ENCODE measurements at places on chromosomes 3 and 15. TPM values are rescaled to one million over a fixed set of nuclear protein-coding genes. Genes with fewer than 3 reads are reported as not detected.

- DNase-seq: no peak
These were observed 21.9 kb downstream of the FEM1B start for GRCh38 chr15:68299436-68299835.

DNA sequence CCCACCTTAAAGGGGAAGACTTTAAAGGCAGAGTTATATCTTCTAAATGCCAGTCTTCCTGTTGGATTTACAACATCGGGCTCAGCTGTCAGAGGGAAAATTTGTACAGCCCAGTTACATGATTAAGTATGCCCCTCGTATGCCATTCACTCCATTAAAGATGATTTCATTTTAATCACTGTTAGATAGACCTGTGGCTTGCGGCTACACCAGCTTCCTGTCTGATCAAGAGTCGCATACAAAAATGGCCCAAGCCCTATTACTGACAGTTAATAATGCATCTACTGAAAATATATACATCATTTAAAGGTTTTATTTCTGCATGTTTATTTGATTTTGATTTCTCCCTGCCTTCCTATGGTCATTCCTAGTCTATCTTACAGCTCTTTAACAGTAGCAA lies 7.1 kb downstream of the EIF4E3 start:
- no peak for DNase-seq

DNA sequence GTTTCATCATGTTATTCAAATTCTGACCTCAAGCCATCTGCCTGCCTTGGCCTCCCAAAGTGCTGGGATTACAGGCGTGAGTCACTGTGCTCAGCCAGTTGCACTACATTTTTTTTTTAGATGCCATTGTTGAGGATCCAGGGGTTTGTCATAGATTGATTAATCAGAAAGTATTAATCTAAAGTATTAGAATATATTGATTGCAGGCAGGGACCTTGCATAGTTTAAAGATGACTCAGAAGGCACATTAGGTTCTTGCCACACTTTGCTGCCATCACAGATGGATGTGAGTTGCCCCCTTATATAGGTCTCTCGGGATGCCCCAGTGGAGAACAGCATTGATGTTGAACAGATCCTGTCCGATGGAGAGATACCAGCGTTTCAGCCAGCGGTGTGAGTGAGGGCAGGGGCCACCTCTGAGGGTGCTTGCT lies 41.1 kb downstream of the IGF1R start:
- peak; percentile 61 for DNase-seq

GRCh38 chr15:40894681-40895448 lies 615 bp downstream of the VPS18 start:
- peak; percentile 60 for DNase-seq

GRCh38 chr15:80496096-80496495 lies 91.9 kb downstream of the ARNT2 start:
- no peak for DNase-seq

Gene TICRR
- total RNA-seq: 0.65 TPM

- no peak for DNase-seq
These were observed 59.1 kb downstream of the ATP8B4 start for GRCh38 chr15:50059883-50060282.

DNA sequence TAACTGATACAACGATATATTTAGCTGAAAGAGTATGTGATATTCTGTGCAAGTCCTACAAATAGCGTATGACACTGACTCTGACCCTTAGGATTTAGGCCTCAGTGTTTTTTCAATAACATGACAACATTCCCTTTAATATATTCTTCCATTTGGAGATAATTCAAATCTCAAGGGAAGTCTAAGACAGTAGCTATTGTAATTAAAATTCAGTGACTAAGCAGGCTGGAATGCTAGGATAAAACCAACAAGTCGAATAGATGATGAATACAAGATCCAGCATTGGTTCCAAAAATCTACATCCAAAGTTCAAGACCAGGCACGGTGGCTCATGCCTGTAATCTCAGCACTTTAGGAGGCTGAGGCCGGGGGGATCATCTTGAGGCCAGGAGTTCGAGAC lies 56.2 kb downstream of the QTRT2 start:
- DNase-seq: peak; percentile 18

Gene SGO1
- 0.99 TPM for total RNA-seq

DNA sequence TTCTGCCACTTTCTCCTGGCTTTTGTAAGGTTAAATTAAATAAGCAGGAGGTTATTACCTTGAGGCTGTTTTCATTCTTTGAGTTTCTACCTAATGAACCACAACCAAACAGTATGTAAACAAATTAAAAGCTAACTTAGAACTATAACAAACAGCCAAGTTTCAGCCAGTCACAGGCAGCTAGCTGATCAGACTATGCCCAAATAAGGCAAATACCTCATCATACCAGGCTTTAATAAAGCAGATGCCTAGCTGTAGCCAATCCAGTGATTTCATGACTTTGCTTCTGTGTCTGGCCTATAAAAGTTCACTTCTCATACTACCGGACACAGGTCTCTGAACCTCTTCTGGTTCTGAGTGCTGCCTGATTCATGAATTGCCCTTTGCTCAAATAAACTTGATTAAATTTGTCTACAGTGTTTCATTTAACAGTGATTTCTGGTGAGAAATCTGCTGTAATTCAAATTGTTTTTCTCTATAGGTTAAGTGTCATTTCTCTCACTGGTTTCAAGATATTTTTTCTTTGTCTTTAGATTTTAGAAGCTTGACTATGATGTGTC lies 24.2 kb downstream of the SH3GL3 start:
- DNase-seq: peak; percentile 62

Gene DOCK3
- 0.69 TPM for total RNA-seq

DNA sequence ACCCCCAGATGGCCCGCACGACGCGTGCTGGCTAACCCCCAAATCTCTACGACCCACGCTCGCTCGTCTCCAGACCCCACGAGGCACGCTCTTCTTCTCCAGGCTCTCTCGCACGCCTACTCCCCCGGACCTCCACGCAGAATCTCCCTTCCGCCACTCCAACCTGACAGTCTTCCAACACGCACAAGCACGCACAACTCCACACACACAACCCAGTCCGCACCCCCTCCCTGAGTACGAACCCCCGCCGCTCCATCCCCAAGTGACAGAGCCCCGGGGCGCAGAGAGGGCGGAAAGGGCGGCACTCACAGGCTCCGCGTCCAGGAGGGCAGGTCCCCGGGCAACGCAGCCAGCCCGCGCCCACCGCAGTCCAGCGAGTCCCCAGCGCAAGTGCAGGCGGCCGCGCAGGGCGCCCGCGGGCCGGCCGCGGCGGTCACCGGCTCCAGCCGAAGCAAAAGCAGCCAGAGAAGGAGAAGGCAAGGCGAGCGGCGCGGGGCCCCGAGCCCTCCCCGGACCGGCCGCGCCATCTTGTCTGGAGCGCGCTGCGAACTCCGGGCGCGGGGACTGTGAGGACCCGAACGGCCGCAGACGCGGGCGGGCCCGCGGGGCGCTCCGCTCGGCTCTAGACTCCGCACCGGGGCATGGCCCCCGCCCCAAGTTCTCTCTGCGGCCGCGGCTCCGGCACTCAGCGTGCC lies 794 bp downstream of the LRIG1 start:
- DNase-seq: no peak

GRCh38 chr15:45242289-45242688 lies 9.7 kb upstream of the SLC28A2 start:
- DNase-seq: no peak

DNA sequence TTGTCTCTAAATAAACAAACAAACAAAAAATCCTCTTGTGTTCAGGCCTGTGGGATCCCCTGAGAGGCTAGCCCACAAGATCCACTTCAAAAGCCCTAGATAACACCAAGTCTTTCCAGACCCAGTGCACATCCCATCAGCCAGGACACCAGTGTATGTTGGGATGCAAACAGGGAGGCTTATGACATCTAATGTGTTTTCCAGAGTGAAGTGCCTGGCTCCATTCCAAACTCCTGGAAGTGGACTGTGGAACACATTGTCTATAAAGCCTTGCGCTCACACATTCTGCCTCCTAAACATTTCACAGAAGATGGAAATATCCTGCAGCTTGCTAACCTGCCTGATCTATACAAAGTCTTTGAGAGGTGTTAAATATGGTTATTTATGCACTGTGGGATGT lies 57.0 kb downstream of the MLH1 start:
- DNase-seq: no peak

DNA sequence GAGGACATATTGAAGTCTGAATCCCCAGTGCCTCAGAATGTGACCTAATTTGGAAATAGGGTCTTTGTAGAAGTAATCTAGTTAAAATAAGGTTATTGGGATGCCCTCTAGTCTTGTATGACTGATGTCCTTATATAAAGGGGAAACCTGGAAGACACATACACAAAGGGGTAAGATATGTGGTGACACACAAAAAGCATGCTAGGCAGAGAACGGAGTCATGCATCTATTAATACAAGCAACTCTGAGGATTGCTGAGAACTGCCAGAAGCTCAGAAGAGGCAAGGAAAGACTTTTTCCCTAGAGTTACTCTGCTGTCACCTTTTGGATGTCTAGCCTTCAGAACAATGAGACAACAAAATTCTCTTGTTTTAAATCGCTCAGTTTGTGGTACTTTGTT lies 58.1 kb upstream of the TMEM108 start:
- DNase-seq: no peak

All from renal cortical epithelial cell (primary cell).